ENCODE measurements at places on chromosomes 7 and 10.

GRCh38 chr7:121275204-121275603, 53.6 kb upstream of the WNT16 start:
- DNase-seq, result no peak

DNA sequence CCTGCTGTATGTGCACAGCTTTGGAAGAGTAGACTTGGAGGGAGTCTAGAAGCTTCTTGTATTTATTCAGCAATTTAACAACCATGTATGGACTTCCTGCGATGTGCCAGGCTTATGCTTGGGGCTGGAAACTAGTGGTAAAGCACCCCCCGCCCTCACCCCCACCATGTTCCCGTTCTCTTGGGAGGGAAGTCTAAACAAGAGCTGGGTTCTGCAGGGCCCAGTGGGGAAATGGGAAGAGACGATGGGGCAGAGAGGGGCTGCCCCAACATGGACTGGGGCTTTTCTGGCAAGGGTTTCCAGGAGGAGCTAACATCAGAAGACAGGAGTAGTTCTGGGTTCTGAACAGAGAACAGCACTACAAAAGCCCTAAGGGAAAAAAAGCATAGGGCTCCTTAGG, 8.0 kb downstream of the RASSF4 start:
- DNase-seq, result no peak

DNA sequence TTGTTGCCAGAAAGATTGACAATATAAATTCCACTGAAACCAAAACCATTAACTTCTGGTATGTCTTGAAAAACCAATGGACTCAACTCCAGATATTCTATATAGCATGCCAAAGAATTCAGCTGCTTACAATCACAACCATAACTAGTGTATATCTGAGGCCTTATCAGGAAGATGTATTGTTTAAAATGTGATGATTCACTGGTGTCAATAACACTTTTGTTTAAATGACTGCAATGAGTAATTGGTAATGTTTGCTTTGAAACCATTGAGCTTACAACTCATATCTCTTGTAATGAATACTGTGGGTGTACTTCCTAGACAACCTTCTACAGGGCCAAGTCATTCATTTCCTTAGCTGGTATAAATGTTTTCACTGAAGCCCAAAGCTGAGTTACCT, 727.9 kb upstream of the KCND2 start:
- DNase-seq, result no peak

- no peak for DNase-seq
Measured at GRCh38 chr7:131540491-131541162, 15.8 kb downstream of the PODXL start.

All from central memory CD4-positive, alpha-beta T cell (primary cell).